ENCODE measurements at places on chromosomes 12 and 14.

DNA sequence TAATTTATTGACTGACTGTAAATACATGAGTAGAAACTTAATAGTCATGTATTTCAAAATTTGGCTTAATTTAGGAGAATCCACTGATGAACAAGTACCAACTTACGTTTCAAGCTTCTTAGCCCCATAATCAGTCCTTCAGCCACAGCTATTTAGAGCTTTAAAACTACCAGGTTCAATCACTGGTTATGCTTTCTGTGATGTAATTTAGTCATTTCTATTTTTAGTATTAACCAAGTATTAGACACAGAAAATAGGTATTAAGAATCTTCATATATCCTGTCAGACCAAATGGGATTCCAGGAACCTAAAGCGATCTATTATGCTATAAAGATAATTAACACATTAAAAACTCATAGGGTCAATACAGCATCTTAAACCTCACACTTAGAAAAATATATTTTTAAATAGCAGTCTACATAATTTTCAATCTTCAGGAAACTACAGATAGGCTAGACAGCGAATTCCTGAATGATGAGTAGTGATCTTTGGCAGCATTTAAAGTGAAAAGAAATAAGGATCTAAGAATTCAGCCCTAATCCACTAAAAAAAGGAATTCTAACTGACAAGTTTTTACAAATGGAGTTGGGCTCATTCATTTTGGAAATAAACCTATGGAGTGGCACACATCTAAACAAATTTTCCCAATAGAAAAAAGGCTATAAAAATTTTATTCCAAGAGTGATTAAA lies 51.5 kb downstream of the ZC3H14 start:
- DNase-seq: no peak

GRCh38 chr14:54778618-54779345 lies 123.8 kb downstream of the GCH1 start:
- no peak for DNase-seq

- peak; percentile 11 for DNase-seq
Measured at GRCh38 chr12:68317047-68317667, 15.0 kb downstream of the MDM1 start.

DNA sequence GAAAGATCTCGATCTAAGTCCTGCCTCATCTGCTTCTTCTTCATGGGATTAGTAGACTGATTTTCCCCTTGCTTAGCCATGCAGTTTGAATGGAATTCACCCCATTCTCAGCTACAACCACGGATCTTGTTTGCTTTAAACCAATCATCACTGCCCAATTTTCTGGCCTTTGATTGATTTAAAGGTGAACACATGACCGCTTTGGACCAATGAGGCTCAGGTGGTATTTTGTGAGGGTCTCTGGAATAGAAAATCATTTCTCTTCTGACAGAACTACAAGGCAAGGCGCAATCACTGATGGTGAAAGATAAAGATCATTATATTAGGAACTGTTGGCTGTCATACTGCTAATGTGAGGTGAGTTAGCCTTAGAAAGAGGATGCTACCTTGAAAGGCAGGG lies 213.0 kb upstream of the PLEKHG7 start:
- no peak for DNase-seq

- DNase-seq: no peak
Measured at GRCh38 chr12:92055877-92056276, 89.8 kb downstream of the BTG1 start.

DNA sequence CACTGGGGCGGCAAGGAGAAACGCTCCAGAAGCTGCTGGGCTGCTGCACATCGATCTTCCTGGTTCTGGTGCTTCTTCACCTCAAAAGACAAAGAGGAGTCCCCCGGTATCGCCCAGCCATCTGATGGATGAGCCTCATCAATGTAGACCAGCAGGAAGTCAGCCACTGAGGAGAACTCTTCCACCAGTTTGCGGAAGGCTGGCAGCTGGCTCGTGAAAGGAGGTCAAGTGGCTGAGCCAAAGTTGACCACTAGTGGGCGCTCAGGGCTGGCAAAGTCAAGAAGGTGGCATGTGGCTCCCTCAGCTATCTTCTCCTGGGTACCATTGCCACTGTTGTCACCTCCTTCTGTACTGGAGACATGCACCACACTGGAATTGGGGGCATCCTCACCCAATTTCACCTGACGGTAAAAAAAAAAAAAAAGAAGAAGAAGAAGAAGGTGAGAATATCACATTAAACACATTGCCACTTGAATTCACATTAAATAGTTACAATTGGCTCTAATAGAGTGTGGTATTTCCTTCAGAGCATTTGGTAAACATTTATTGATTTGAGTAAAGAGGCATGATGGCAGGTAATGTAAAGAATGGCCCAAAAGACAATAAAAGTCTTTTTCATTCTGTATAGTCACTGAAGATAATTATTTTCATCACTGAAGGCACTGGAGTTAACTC lies 8.3 kb downstream of the DIO2 start:
- DNase-seq: no peak

- no peak for DNase-seq
Measured at GRCh38 chr14:65594153-65594881, 181.8 kb downstream of the FUT8 start.

DNA sequence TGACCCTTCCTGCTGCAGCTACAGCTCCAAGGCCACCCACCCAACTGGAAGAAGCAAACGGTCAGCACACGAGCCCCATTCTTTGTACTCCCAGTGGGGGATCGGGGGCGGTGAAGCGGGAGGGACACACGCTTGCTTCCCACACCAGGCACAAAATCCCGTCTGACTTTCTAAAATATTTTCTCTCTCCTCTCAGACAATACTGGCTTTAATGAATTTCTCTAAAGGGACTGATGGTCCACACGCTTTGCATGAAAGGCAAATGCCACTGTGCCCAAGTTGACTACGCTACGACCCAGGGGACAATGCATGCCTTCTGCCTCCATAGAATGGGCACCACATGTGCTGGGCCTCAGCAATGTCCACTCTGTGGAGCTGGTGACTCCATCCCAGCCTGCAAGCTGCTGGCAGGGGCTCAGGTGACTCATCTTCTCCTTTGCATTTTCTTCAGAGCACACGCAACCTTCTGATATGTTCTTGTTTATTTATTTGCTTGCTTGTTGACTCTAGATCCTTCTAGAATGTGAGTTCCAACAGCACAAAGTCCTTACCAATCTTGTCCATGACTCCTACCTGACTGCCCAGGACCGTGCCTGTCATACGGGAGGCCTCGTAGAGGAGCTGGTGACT lies 15.6 kb downstream of the SYNE3 start:
- no peak for DNase-seq

GRCh38 chr12:6570264-6570887 lies 2.3 kb upstream of the NOP2 start:
- DNase-seq: peak; percentile 15

GRCh38 chr12:95118788-95119179 lies 45.4 kb upstream of the NR2C1 start:
- DNase-seq: no peak

- peak; percentile 87 for DNase-seq
Measured at GRCh38 chr12:68808388-68809189, 612 bp downstream of the MDM2 start.

DNA sequence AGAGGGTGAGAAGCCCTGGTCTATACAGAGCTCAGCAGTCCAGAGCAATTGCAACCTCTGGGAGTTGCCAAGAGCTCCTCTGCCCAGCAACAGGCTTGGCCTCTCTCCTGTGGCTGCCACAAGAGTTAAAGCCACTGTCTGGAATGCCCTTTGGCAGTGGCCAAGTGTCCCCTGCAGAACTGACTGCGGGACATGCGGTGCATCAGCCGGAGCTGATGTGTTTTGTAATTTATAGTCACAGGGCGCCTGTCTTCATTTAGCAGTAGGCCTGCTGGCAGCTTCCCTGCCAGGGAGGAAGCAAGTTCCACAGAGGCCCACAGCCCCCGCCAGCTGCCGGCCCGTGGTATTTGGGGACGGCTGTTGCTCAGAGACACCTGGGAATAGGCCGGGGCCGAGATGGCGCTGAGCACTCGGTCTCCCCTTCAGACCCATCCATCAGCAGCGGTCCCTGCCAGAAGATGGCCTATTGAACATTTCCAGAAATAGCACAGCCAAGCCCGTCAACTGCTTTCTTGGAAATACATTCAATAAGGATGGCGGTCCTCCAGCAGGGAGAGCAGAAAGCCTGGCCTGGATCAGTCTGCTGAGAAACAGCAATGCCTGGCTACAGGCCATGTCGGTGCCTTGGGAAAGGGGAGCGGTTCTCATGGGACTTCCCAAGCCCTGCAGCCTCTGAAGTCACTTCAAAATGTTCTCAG lies 217.4 kb downstream of the CRADD start:
- no peak for DNase-seq

DNA sequence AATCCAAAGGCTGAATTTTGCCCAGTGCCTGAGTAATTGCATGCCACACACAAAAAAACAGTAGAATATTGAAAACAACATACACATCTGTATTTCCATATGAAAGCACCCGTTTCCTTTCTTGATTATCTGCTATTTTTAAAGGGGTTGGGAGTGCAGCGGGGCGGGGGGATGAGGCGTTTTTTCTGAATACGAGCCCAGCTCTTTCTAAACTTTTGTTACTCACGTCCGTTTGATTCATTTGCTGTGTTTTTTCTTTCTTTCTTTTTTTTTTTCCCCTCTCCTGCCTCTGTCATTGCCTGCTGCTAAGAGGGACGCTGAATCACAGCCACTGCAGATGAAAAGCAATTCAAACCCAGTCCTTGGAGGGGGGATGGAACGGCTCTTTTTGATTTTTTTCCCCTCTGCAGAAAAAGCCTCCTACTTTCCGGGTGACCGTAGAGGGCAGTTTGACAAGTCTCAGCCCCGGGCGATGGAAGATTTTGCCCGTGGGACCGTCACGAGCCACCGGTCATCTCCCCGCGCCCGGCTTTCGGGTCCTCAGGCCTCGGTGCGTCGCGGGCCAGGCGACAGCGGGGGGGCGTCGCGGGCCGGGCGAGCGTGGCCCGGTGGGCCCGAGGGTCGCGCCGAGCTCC lies 572 bp upstream of the RASSF8 start:
- DNase-seq: no peak

DNA sequence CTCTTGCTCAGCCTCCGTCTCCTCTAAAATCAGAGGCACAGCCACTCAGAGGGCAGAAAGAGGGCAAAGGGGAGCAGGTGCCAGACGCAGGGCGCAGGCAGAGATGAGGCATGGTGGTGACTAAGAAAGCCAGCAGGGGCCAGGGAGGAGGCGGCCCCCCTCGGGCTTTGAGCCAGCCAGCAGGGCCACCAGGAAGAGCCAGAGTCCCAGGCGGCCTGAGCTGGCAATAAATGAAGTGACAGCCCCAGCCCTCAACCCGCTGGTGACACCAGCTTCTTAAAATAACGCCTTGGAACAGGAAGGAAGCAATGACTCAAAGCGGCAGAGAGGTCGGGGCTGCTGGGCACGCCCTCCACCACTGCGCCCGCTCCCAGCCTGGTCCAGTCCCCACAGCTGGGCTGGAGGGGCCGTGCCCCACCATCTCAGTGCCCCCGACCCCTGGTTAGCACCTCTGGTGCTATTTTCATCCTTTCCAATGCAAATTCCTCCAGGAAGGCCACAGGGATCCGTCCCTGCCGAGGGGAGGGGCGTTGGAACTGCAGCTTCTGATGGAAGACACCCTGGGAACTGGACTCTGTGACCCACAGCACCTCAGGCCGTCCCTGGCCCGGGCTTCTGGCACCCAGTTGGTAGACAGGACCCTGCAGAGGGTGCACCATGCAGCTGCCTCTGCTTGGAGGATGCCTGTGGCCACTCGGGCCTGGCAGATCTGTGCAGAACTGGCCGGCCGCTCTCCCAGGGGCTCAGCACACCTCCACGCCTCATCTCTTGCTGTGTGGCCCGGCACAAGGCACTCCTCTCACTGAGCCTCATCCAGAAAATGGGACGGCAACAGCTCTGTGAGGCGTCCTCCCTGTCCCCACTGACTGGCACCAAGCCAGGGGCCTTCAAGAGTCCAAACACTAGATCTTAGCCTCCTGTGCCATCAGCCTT lies 113.7 kb downstream of the NCOR2 start:
- DNase-seq: no peak

- DNase-seq: no peak
Measured at GRCh38 chr12:13023811-13024530, 20.2 kb upstream of the FAM234B start.

GRCh38 chr14:103510724-103511693 lies 11.6 kb downstream of the CKB start:
- no peak for DNase-seq

DNA sequence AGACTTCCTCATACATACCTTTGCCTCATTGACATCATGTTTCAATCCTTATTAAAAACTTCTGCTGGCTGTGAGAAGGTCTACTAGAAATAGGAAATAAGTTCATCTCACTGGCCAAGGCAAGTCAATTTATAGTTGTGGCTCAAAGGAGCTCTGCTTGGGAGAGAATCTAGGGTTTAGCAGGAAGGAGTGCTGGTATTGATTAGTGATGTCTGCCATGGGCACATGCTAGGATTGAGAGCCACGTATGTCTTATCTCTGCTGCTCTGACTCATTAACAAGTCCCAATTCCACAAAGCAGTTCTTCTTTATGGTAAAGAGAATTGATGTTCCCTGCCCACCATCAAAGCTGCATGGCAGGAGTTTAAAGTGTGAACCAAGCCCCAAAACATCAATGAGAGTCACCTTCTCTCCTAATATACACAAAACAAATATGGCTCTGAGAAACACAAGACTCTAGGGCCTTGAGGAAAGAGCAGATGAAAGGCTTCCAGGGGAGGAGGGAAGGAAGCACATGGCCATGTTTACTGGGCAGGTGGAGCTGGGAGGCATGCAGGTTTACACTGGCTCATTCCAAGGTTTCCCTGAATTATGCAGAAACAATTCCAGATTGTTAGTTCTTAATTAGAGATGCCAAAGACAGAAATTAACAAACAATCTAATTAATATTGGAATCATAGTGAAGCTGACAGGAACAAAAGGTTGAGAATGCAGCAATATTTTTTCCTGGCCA lies 931.9 kb upstream of the TMEM132C start:
- no peak for DNase-seq

- DNase-seq: no peak
Measured at GRCh38 chr14:31855262-31855661, 221.8 kb upstream of the ARHGAP5 start.

- peak; percentile 13 for DNase-seq
Measured at GRCh38 chr12:121916719-121917118, 1.7 kb upstream of the CFAP251 start.

DNA sequence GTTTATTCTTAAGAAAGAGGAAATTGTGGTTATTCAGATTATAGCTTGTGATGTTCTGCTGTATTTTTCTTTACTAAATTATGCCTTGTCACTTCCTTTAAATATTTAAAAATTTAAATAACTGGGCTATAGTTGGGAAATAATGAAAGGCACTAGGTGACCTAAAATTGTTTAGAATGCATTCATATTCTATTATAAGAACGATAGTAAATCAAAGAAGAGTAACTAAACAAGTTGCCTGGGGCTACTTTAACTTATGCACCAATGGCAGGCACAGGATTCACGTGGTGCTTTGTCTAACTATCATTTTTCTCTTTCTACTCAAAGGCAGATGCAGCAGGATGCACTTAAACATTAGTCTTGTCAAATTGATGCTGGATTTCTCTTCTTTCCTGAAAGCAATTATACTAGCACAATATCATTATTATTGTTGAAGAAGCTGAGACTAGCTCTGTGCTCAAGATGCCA lies 190.7 kb upstream of the PPFIA2 start:
- peak; percentile 32 for DNase-seq

DNA sequence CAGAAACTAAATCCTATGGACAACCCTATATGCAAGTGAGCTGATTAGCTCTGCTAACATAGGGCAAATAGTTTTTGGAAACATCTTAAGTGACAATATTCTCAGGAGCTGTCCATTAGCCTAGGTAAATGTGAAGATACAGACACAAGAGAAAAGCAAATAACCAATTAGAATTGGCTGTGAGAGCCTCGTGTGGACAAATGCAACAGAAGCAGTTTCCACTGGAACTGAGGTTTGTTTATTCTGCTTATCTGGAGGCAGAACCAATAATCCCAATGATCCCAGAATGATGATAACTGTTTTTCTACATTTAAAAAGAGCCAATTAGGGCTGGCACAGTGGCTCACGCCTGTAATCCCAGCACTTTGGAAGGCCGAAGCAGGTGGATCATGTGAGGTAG lies 43.2 kb upstream of the YAF2 start:
- no peak for DNase-seq

All from COR-L47 (cell line).